ENCODE measurements at places on chromosomes 5 and 9. TPM values are rescaled to one million over a fixed set of nuclear protein-coding genes. Genes with fewer than 3 reads are reported as not detected.

PRR16 gene
- total RNA-seq: 10.6 TPM

IFNK gene
- not detected for total RNA-seq

PCDHB13 gene
- 0.18 TPM for total RNA-seq

GGTA1 gene
- not detected for total RNA-seq

EDIL3 gene
- 101 TPM for total RNA-seq
